Activated CD4-positive, CD25-positive, alpha-beta regulatory T cell treated with anti-CD3 and anti-CD28 coated beads, Interleukin-2, amount 50 U/mL, for 72 hours (primary cell): ENCODE measurements at places on chromosomes 11 and 22.
A peak's percentile ranks its signal among the peaks of the same experiment; 100 is the strongest.

DNA sequence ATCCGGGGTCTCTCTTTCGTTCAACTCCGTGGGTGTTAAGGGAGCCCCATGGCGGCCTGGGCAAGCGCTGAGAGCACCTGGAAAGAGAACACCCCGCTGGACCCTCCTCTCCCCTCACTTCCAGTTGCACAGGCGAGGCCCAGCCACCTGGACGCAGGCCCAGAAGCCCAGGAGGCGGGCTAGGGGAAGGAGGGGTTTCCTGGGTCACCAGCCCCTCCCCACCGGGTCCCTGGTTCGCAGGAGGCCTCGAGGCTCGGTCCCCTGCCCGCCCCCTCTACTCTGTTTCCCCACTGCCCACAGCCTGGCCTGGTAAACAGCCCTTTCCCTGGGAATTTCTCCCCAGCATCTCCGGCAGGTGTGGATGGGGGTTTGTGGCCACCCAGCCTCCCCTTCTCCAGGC lies 8.5 kb upstream of the NFAM1 start:
- no peak for DNase-seq

DNA sequence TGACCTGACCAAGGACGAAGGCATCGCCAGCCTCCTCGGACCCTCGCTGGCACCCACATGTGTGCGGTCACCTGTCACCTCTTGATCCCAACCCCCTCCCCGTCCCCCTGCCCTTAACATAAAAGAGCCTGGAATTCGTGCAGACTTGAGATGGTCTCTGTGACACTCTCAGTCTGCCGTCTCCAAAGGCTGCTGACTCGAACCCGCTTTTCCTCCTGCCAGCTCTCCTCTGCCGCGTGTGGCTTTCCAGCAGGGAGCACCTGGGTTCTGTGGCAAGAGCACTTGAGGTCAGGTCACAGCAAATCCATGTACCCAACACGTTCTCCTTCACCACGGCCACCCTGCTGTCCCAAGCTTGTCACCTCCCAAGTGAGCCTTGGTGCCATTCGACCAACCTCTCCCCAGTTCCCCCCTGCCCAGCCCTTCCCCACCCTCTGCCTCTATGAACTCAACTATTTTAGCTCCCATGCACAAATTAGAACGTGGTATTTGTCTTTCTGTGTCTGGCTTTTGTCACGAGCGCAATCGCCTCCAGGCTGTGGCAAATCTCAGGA lies 207.6 kb downstream of the BRD1 start:
- DNase-seq, result no peak

GRCh38 chr11:34411791-34412190 lies 26.9 kb upstream of the CAT start:
- DNase-seq, result no peak

DNA sequence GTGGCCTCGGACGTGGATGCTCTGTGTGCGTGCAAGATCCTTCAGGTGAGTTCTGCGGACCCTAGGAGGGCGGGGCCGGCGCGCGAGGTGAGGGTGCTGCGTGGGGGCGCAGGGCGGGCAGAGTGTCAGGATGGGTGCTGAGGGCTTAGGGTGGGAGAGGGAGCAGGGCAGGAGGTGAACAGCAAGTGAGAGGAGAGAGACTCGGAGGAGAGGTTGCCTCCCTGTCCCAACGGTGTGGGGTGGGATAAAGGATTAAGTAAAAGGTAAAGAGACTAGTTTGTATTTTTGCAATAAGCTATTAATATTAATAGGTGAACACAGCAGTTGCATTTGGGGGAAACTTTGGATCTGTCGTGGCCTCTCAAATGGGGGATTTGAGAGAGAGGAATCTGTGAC lies 451 bp downstream of the CDC45 start:
- no peak for DNase-seq

DNA sequence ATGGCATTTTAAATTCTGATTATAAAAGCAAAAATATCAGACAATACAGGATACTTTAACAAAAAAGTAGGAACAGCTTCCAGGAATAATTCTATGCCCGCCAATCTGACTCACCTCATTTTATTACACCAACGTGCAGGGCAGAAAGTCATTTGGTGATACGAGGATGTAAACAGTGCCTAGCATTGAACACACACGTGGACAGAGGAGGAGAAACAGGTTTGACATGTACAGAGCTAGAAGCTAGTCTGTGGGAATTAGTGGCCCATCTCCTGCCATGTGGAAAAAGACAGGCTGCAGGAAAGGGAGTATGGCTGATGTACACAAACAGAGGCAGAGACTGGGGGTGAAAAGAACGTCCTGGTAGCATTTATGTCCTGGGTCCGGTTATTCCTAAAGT lies 9.0 kb upstream of the SPINDOC start:
- DNase-seq, result no peak

DNA sequence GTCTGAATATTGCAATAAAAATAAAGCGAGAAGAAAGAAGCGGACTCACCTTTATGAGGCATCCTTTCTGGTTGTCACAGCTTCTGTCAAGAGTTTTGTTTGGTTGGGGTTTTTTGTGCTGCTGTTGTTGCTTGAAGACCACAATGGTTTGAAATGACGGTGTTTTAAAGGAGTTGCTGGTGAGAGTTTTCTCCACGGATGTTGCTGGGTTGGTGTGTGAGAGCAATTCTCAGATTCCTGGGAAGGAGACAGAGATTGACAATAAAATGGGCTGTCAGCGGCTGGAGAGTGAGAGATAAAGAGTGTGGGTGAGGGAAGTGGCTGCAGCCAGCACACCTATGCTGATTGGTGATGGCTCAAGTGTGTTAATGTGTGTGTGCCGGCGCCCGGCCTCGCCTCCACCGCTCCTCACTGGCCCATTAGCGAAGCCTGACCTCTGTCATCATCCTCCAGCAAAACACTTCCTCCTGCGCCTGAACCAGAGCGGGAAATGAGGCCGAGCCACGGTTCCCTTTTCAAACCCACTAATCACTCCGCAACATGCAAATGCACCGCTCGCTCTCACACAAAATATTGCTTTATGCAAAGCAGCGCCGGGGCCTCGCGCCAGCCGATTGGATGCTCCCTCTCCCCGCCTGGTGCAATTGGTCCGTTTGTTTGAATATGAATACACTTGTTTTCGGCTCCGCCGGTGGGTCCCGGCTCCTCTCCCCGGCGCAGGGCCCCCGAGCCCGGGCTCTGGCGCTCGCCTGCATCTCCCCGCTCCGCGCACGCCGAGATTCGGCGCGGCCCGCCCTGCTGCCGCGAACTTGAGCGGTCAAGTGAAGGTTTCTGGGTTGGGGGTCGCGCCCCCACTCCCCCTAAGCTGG lies at the start of gene PAX6:
Gene PAX6, minus strand, starts transcription at position 544 of the 869 bp plus-strand sequence. CDS start 4,911 bp downstream, outside the sequence.
- DNase-seq, result no peak

DNA sequence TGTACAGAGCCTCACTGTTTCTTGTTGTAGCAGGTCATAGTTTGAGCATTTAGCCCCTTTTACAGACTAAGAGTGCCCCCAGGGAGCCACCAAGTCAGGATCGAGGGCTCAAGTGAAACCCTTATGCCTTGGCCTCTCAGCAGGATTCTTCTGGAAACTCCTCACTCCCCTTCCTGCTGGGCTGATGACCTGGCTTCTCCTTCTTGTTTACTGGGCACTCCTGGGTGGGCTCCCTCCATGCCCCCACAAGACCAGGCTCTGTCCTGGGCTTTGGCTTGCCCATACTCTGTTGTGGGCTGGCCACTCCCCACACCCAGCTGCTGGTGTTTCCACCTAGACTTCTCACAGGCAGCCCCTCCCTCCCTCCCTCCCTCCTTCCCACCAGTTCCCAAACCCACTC lies 69.6 kb downstream of the MED15 start:
- no peak for DNase-seq

- DNase-seq, result no peak
Measured at GRCh38 chr11:103358251-103358650, 249.0 kb downstream of the DYNC2H1 start.

DNA sequence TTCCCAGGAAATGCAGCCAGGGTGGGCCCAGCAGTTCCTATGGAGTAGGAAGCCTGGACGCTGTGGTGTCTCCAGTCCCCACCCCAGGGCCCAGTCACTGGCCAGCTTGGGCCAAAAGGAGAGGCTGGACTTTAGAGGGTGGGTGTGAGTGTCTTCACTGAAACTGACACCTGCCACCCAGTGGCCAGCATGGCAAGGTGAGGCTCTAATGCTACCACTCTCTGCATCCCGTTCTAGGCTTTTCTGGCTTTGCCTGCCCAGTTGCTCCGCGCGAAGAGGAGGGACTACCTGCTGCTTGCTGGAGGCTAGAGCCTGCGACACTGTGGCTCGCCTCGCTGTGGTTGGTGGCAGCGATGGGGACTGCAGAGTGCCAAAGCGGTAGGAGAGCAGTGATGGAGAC lies 35.4 kb downstream of the C22orf42 start:
- DNase-seq, result no peak

DNA sequence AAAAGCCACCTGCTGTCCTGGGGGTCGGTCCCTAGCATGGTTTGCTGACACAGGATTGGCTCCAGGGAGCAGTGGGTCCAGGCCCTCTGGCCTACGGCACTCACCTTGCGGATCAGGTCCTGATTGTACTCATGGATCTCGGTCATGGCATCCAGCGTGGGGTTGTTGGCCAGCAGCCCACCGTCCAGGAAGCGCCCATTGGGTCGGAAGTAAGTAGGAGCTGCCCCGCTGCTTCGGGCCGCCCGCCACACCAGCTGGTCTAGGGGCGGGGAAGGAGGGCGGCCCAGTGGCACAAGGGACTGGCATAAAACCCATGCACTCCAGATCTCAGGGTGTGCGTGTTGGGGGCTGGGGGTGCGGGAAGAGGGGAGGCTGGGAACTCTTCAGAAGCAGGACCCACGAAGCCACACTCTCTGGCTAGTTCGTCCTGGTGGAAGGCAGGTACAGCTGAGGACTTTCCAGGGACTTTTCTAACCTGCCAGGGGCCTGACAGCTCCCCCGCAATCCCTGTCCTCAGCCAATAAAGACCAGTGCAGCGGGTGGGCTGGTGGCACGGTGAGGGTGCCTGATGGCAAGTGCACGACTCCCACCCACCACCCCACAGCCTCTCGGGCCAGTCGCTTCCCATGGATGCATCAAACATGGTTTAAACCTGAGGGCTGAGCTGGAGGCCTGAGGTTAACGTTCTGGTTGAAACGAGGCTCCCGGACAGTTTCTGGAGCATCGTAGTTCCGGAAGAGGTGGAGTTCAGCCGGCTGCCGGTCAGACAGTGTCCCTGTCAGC lies 5.1 kb upstream of the BAIAP2L2 start:
- no peak for DNase-seq

DNA sequence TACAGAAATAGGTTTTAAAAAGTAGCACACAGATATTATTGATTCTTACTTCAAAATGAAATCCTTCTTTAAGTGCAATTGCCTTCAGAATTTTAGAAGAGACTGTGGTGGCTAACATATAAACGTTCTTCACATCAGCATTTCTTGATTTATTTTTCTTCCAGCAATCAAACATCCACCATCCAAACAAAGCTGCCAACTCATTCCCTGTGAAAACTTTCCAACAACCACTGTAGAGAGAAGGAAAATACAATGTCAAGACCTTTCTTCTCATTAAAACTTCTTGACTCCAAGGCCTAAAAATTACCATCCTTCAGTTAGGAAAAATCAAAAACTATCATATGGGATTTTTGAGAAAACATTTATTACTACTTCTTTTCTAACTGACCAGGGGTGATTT lies 34.0 kb upstream of the P4HA3 start:
- no peak for DNase-seq

DNA sequence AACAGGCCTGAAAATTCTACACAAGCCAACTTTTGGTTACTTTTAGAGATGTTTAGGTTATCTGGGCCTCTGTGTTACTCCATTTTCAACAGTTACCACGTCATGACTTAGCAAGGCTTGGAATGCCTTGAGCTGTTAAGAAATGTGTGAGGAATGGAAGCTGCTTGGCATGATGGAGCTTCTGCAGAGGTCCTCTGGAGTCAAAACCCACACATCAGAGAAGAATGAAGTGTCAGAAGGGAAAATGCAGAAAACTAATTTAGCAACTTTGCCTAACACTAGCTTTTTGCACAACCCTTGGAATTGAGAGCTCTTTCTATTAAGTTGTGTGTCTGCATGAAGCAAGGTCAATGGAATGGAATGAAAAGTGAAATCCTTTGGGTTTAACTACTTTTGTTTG lies 27.4 kb downstream of the FAT3 start:
- DNase-seq, result no peak

GRCh38 chr22:19666673-19667593 lies 47.4 kb upstream of the SEPTIN5 start:
- DNase-seq, result no peak

GRCh38 chr11:127607487-127608085 lies 607.0 kb upstream of the KIRREL3 start:
- DNase-seq, result no peak

DNA sequence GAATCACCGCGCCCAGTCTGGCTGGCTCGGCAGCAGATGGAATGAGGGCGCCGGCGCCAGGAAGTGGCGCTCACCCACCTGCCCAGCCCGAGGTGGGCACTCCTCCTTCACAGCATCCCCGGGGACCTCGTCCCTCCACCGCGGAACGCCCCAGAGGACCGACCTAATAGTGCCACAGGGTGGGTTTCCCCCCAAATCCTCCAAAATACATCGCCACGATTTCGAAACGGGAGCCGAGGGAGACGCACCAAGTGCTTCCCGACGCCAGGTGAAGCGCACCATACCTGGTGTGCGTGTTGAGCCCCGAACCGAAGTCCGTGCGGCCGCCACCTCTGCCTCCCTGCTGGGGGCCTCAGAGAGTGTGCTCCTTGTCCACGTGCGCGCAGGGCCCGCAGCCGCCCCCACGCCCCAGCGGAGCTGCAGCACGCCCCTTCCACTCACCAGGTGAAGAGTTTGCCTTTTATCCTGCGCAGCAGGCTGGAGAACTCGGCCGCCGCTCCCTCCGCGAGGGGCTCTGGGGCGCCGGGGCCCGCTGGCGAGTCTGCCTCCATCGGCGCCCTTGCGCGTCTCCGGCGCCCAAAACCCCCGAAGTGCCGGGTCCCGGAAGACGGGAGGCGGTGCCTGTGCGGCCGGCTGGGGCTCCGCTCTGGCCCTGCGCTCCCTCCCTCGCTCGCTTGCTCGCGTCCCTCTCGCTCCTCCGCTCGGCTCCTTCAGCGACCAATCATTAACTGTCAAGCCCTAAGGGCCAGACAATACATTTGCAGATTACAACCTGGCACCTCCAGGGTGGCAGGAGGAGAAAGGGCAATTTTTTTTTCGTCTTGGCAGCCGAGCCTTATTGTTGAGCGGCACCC lies at the start of gene SLC35F2:
Gene SLC35F2, minus strand, starts transcription at position 571 of the 854 bp plus-strand sequence. Its CDS starts 20 bp downstream, at position 551.
- peak; percentile 75 for DNase-seq

DNA sequence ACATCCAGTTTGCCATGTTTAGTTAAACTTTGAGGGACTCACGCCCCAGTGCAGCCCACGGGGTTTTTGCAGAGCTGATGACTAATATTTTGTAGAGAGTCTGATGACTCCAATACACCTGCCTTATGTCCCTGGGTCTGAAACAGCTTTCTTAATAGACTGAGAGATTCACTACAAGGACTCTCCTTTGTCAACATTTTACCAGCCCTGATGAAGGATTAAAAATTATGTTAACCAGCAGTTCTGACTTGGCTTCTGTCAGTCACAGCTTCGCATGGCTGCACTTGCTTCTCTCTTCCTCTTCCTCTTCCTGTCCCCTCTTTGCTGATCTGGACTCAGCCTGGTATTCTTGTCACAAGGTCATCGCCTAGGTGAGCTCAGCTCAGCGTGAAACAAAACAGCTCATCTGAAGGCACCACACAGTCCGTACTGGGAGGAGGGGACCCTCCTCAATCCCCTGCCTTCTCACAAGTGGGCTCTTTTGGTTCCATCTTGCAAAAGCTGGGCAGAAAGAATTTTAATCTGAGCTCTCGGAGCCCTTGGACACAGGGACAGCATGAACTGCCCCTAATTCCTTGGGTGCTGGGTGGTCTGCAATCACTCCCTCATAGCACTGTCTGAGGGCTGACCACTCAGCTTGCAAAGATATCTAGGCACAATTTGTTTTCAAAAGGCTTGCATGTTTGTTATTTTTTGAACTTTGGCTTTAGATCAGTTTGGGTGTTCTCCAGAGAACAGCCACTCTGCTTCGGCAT lies 38.1 kb upstream of the POU2AF1 start:
- DNase-seq, result no peak
